ENCODE measurements at places on chromosomes 3 and 15.

DNA sequence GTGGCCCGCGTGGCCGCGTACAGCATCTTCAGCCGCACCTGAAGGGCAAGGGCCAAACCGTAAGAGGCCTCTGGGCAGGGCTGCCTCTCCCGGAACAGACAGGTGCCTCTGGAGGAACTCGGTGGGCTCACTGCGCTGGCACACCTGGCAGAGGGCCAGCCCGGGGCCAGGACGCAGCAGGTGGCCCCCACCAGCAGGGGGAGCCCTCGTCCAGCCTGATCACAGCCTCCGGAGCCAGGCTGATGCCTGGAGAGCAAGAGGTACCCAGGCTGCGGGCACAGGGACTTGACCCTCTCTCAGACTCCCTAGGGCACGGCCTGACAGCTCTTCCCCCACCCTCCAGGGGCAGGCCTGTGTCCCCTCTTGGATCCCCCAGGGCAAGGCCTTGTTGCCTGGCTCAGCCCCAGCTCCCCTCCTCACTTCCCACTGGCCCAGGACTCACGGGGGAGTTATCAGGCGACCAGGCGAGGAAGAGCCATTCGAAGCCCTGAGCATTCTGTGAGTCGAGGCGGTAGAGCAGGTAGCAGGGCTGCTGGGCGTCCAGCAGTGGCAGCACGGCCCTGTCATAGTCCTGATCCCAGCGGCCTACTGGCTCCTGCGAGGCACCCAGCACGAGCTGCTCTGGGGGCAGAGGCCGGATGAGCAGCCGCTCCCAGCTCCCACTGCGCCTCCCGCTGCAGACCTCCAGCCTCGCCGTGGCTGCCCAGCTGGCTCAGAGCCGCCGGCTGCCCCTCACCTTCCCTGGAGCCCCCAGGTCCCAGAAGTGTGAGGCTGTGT is 6.2 kb upstream of the TLR9 start:
- DNase-seq: peak; percentile 80

DNA sequence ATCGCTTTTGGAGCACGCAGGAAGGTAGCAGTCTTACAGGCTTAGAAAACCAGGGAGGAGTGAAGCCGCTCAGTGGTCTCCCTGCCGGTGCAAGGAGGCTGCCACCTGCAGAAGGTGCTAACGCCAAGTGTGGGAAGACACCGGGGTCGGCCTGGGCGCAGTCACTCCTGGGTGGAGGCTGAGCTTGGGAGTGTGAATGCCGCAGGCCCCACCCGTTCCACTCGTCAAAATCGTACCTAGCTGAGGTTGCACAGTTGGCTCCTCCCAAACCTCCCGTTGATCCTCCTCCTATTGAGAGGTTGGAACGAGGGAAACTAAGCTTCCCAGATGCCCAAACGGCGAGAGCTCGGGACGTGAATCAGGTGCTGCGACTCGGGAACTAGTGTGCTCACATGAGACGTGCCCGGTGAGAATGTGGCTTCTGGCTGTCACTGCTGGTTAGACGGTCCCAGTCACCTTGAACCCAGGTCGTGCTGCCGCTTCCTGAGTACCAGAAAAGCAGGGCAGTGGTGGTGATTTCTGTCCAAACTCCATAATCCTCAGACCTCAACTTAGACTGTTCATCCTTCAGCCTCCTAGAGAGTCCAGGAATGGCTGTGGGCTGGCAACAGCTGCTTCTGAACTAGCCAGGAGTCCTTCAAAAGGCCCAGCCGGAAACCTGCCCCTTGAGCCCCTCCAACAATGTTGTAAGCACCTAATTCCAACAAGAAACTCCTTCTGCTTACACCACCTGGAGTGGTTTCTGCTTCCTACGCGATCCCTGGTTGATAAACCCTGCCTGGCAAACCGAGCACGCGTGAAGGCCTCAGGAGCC is 156.0 kb downstream of the XXYLT1 start:
- no peak for DNase-seq

DNA sequence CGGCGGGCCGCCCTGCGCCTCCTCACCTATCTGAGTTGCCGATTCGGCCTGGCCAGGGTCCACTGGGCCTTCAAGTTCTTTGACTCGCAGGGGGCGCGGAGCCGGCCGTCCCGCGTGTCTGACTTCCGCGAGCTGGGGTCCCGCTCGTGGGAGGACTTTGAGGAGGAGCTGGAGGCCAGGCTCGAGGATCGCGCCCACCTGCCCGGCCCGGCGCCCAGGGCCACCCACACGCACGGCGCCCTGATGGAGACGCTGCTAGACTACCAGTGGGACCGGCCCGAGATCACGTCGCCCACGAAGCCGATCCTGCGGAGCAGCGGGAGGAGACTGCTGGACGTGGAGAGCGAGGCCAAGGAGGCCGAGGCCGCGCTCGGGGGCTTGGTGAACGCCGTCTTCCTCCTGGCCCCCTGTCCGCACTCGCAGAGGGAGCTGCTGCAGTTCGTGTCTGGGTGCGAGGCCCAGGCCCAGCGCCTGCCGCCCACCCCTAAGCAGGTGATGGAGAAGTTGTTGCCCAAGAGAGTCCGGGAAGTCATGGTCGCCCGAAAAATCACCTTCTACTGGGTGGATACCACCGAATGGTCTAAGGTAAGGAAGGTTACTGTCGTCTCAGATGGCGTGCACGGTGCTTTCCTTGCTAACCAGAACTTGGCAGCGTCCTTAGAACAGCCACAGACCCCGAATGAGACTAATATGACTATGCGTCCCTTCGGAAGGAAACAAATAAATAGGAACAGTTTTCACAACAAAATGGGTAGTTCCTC is 567 bp downstream of the TICRR start:
- DNase-seq: no peak

DNA sequence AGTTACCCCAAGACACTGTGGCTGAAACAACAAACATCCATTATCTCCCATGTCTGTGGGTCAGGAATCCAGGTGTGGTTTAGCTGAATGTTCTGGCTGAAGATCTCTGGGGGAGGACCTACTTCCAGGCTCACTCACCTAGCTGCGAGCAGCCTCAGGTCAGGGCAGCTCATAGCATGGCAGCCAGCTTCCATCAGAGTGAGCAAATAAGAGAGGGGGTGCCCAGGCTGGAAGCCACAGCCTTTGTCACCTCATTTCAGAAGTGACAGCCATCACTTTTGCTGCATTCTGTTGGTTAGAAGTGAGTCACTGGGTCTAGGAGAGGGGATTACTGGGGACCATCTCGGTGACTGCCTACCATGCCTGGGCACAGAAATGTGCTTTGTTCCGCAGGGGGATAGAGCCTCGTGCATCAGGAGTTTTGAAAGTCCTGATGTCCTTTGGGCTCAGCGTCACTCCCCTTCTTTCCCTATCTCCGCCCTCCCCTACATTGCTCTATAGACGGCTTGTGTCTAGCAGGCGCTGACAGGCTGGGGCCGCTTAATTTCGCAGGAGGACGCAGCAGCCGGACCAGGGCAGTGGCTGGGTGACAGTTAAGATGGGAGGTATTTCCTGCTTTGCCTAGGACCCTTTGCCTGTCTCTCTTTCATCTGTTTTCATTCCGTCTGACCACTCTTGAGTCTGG is 25.4 kb downstream of the TGM4 start:
- no peak for DNase-seq

DNA sequence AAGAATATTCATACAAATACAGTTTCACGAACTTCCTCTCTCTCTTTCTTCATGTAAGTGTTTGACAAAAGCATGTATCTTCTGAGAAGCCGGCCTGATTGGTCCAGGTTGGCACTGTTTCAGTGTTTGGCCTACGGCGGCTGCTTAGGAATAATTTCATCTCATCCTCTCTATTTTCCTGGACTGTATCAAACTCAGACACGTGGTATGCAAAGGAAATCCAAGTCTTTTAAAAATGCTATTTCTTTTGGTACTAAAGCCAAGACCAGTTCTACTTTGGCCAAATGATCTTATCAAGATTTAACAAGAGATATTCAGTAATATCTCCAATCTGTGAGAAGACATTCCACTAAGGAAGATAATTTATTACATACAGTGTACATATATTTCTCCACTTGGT is 152.8 kb downstream of the TIGIT start:
- no peak for DNase-seq

DNA sequence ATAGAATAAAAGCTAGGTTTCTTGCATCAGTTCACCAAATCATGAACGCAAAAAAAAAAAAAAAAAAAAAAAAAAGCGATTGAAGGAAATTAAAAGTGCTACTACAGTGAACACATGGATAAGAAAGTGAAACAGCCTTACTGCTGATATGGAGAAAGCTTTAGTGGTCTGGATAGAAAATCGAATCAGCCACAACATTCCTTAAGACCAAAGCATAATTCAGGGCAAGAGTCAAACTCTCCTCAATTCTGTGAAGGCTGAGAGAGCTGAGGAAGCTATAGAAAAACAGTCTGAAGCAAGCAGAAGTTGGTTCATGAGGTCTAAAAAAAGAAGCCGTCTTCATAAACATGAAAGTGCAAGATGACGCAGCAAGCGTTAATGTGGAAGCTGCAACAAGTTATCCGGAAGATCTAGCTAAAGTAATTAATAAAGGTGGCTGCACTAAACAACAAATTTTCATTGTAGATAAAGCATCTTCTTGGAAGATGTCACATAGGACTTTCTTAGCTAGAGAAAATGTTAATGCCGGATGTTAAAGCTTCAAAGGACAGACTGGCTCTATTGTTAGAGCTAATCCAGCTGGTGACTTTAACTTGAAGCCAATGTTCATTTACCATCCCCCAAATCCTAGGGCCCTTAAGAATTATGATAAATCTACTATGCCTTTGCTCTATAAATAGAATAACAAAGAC is 19.2 kb downstream of the P3H2 start:
- DNase-seq: no peak

GRCh38 chr3:46894256-46894655 is 16.7 kb downstream of the PTH1R start:
- DNase-seq: no peak

- no peak for DNase-seq
Observed at GRCh38 chr3:134350861-134351311, 23.4 kb downstream of the AMOTL2 start.

GRCh38 chr3:136503056-136503455 is 249.1 kb downstream of the STAG1 start:
- DNase-seq: no peak

GRCh38 chr3:31322460-31322859 is 210.3 kb upstream of the STT3B start:
- no peak for DNase-seq

DNA sequence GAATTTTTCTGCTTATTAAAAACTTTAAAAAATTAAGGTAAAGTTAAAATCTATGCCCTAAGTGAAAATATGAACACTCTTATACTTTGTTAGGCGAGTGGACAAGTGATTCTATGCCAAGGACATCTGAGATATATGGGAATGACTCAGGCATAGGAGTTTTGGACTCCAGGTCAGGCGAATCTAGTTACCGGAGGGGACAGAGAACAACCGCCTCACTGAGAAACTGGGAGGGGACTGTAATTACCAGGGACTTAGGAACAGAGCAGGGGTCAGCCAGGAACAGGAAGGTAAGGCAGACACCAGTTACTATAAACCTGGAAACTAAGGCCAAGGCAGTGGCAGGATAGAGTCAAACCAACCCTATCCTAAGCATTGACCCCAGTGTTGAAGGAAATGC is 16.8 kb upstream of the ATP1B3 start:
- DNase-seq: no peak

DNA sequence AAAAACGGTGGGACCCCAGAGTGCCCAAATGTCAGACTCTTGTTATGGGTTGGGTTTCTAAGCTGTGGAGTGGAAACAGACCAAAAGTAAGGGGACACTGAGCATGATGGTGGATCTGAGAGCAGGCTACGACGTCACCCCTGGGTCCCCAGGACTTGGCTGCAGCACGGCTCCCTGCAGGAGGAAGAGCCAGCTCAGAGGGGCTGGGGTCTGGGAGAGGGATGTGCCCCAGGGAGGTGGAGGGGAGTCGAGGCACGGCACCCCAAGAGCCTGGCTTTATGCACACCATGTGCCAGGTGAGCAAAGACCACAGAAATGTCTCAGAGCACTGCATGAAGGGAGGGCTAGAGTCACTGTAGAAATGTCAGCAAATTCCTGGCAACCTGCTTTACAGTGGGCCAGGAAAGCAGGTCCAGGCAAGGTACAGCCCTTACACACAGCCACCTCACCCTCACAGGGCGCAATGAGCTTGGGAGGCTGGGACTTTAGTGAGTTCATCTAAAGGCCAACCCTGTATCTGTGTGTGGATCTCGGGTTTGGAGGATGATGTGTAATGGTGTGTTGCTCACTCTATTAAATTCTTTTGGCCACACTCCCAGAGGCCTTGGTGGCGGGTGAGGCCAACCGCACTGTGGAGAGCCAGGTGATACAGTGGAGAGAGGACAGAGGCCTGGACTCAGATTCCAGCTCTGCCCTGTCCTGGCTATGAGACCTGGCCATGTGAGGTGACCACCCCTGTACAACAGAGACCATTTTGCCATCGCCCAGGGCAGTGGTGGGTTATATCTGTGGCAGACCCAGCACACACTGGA is 14.1 kb downstream of the CTSH start:
- DNase-seq: no peak

- DNase-seq: no peak
Observed at GRCh38 chr3:129366312-129366831, 62.1 kb downstream of the EFCAB12 start.

DNA sequence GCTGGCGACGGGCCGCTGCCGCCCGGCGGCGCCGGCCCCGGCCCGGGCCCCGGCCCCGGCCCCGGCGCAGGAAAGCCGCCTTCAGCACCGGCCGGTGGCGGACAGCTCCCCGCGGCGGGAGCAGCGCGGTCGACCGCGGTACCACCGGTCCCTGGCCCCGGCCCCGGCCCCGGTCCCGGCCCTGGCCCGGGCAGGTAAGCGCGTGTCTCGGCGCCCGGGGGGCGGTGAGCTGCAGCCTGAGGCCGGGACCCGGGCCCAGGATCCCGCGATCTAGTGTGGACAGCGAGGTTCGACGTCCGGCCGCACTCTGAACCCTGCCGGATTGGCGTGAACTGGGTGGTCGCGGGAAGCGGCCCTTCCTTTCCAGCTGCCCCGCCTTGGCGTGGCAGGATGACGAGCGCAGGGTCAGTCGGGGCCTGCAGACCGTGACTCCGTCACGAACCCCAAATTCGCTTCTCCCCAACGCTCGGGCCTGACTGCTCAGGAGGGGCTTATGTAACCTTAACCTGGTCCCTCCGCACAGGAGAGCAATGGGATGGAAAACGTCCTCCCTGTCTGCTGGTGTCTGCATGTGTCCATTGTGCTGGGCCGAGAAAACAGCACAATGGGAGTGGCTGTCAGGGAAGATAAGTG is 472 bp downstream of the BSN start:
- DNase-seq: peak; percentile 30

- no peak for DNase-seq
Observed at GRCh38 chr15:29121907-29122306, 147.7 kb downstream of the NSMCE3 start.

DNA sequence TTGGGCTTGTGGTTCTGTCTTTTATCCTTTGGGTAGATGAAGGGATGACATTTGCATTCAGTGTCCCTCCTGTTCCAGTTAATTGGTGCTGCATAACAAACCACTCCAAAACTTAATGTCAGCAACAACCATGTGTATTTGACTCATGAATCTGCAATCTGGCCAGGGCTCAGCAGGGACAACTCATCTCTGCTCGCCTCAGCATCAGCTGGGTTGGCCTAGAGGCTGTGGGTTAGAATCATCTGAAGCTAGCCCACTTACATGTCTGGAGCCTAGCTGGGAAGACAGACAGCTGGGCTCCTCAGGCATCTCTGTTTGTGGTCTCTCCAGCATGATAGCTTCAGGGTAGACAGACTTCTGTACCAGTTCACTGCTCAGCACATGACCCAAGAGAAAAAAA is 92.0 kb downstream of the TMEM108 start:
- no peak for DNase-seq

GRCh38 chr3:933326-933725 is 159.5 kb upstream of the CNTN6 start:
- no peak for DNase-seq
